ENCODE measurements at places on chromosomes 2 and 18.
A peak's percentile ranks its signal among the peaks of the same experiment; 100 is the strongest.

DNA sequence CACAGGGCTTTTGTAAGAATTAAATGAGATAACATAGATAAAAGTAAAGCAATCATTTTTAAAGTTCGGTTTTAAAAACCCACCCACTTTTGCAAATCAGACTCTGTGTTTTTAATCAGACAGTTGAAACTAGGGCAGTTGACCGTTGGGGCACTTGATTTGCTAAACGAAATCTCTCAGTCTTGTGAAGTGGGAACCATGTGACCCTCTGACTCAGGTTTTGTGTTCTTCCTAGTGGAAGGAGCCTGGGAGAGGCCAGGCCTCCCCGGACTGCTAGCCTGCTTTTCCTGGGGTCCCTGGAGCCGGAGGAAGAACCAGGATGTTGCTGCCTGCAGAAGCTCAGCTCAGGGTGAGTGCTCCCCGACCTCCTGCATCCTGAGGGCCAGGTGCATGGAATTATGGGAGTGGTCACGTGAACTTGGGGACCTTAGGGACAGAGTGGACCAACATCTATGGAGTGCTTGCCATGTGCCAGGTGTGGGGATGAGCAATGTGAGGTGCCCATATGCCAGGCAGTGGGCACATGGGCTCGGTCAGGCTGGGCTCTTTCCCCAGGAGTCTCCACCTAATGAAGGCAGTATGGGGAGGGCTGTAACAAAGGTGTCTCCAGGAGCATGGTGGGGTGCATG, 3.9 kb downstream of the C2orf72 start:
- DNase-seq: no peak

GRCh38 chr2:157325786-157326185, at the start of gene ERMN:
Gene ERMN, minus strand, starts transcription at chr2:157325824. Its CDS starts 182 bp downstream, at chr2:157325642.
- peak; percentile 99 for DNase-seq

- no peak for DNase-seq
Observed at GRCh38 chr18:32911660-32912284, 138.9 kb upstream of the KLHL14 start.

DNA sequence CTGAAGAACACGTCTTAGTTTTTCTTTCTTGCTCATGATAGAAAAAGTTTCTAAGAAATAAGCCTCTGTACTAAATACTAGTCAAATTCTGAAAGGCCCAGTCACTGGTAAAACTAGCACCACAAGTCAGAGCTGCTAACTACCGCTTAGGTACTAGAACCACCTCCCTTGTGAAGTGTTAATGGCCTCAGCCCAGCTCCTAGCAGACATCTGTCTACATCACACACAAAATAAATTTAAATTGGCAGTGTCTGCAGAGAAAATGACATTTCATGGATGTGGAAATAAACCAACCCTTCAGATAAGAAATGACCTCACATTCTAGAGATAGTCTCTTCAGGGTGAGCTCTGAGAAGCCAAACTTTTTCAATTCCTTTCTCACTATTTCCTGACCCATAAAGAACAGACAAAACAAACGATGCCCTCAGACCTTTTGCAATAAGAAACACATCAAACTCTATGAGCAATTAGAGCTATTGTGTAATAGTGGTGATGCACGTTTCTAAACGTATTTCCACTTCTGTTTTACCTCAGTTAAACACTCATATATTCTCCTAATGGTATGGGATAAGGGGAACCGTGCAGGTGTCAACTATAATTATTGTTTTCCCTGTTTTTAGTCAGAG, 70.3 kb upstream of the DSG1 start:
- no peak for DNase-seq

DNA sequence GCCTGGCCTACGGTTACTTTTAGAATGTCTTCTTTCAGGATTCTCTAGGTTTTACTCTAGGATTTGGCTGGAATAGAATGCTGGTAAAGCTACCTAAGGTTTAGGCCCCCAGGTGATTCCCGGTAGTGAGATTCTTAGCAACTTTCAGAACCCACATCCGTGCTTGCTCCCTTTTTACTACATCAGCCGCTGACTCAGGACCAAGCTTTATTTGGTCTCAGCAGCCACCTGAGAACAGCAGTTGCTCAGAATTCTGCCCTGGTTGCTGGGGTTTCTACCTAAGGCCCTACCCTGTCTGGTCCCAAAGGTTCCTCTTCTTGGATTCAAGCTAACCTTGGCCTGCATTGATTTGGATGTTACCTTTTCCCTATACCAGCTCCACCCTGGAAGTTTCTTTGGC, 36.1 kb upstream of the NDUFV2 start:
- no peak for DNase-seq

DNA sequence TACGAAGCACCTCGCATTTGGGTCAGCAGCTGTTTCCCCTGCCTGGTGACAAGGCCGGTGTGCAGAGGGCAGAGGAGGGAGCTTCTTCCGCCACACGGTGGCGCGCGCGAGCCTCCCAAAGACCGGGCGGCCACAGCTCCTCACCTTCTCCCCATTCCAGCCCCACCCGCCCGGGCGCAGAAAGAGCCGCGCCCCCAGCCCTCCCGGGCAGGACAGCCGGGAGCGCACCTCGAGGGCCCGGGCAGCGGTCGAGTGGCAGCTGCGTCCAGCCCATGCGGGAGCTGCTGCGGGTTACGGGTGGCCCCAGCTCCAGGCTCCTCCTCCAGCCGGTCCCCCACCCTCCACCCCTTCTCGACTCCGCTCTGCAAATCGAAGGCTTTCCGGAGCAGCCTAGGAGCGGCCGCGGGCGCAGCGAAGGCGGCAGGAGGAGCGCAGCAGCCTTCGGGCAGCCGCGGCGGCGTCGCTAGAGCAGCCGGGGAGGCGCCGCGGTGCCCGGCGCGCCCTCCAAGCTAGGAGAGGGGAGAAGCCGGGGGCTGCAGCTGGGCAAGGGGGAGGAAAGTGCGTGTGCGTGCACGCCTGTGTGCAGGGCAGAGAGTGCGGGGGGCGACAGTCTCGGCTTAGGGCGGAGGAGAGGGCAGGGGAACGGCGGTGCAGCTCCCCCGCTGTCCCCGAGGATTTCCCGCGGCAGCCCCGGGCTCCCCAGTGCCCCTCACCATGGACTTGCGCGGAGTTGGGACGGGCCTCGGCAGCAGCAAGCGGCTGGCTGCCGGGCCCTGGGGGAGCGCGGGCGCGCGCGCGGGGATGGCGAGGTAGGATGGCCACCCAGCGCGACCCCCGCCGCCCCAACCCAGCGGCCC, at the start of gene CCDC85A:
CCDC85A (plus strand) TSS at position 348 of the 857 bp plus-strand sequence. CDS start 635 bp downstream, outside the sequence.
- peak; percentile 71 for DNase-seq

DNA sequence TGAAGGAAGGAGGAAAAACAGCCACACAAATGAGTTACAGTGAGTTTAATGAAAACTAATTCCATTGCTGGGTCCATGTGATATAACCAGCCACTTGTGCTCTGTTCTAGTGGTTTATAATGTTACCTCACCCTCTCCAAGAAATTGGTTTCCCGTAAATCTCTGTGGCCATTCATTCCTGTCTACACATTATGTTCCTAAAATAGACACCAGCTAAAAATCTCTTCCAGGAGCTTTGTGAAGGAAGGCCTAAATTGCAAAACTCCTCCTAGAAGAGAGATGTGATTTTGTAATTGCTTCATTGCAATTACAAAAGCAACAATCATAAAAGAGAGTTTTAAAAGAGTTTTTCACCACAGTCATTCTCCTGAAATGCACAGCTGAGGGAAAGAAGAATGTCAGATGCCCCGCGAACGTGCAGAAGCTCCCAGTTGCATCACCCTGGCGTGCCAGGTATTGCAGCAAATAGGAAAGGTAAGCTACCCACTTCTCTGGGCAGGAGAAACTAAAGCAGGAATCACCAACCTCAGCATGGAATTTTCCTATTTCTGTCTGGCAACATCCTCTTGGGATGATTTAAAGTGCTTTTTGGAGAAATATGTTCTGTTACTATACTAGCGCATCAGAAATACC, 1.7 kb downstream of the SCN1A start:
- DNase-seq: no peak

DNA sequence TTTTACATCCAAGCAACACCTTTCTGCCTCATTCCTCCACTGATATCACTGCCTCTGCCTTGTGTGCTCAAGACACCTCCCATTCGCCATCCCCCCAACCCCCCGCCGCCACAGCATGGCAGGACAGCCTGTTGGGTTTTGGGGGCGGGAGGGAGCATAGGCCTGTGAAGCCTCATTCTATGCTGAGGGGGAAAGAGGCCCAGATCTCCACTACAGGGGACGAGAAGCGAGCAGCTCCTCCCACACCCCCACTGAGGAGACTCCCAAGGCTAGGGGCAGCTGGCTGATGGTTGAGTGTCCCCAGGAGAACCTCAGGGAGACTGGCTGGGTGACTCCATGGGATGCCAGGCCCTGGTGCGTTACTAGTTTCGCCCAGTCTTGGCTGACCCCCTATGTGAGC, 214.3 kb upstream of the SIX2 start:
- no peak for DNase-seq

DNA sequence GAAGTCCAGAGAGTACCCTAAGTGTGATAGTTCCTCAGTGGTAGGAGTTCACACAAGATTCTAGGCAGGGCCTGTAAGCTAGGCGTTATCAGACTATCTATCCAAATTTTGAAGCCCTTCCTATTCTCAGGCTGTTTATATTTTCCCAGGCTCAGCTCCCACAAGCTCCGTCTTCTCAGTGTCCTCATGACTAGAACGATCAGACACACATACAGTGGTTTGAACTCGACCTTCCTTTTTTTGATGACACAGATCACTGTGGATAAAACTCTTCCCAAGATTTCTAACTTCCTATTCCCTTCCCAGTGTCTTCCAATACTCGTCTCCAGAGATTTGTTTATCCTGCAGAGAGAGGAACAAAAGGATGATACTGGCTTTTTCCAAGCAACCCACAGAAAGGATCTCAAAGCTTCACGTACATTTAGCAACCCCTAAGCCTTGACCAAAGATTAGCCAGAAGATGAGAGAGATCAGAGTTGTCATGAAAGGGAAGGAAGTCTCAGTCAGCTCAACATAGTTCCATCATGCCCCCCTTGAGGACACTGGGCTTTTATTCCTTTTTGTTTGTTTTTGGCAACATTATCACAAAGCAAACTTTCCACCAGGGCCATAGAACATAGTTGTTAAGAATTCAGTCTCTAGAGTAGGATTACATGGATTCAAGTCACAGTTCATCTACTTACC, 42.3 kb upstream of the DOK6 start:
- DNase-seq: no peak

DNA sequence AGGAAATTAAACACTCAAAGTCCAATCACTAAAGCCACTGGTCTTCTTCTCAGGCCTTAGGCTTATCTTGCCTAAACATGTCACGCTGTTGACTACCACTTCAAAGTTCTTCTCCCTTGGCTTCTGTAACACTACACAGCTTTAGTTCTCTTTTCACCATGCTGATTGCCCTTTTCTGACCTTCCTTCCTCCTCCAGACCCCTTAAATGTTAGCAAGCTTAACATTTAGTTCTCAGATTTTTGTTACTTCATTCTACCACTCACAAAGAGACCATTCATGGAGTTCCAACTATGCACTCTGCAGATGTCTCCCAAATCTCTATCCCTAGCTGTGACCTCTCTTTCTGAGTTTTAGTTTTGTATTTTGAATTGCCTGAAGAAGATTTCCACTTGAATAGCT, 64.4 kb downstream of the TTC21B start:
- DNase-seq: peak; percentile 56

GRCh38 chr18:69648486-69648885, 247.8 kb downstream of the DOK6 start:
- DNase-seq: no peak

Data from globus pallidus (tissue), 1 donor.